ENCODE measurements at places on chromosomes 1 and 21.

GRCh38 chr1:65269612-65270011, 39.7 kb upstream of the DNAJC6 start:
- DNase-seq: no peak

DNA sequence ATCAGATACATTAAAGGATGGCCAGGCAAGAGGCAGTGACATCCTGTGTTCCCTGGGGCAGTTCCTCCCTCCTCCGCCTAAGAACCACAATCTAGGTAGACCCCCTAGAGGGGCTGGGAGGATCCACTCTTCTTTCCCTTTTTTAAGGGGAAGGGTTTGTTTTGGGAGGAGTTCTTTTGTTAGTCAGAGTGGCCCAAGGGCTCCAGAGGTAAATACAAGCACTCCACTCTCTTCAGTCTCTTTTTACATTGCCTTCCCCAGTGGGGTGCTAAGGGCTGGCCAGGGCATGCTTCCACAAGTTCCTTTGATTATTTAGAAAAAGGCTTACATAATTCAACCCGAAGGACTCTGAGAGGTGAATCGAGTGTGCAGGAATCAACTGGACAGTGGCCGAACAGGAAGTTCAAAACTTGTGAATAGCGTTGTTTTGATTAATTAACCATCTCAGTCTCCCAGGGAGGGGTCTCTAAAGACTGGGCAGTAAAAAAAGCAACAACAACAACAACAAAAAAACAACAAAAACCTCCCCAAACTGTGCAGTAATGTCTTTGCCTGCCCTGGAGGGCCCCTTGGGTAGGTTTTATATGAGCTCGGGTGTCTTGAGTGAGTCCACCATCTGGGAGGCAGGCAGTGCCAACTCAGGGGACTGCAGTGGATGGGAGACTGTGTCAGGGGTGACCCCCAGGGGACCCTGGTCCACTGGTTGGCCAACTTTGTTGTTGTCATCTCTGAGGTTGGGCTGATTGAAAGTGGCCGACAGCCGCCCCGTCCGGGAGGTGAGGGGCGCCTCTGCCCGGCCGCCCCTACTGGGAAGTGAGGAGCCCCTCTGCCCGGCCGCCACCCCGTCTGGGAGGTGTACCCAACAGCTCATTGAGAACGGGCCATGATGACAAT, 33.2 kb upstream of the ENO1 start:
- no peak for DNase-seq

- DNase-seq: no peak
Measured at GRCh38 chr21:28590676-28591075, 402.0 kb downstream of the LTN1 start.

- no peak for DNase-seq
Measured at GRCh38 chr1:225772848-225773247, 4.8 kb upstream of the SRP9 start.

- no peak for DNase-seq
Measured at GRCh38 chr21:46404306-46404705, 54.4 kb upstream of the DIP2A start.

- no peak for DNase-seq
Measured at GRCh38 chr21:31570824-31571566, 88.5 kb upstream of the SOD1 start.

DNA sequence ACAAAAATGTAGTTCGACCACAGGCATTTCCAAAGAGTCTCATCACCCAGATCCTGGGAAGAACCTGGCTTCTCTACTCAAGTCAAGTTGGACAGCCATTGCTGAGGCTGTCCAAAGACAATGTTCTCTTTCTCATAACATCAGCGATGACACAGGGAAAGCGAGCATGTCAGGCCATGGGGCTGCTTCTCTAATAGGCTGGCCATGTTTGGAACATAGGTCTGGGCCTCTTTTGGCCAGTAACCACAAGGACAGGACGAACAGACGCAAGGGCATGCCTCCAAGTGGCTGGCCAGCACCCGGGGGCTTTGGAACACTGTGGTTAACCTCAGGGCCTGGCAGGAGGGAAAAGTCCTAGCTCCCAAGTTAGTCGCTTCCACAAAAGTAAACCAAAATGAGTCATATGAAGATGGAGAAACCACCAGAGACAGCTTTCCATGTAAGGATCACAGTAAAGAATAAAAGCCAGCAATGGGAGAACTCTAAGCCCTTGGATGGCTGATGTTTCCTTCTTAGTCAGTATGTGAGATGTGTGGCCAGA, 80.6 kb upstream of the SLC44A3 start:
- no peak for DNase-seq

GRCh38 chr1:60762911-60763310, 319.4 kb upstream of the NFIA start:
- no peak for DNase-seq

GRCh38 chr21:44892536-44893277, 19.2 kb upstream of the PTTG1IP start:
- peak; percentile 73 for DNase-seq

- DNase-seq: peak; percentile 51
Measured at GRCh38 chr1:23913212-23913880, at the start of gene CNR2. Gene CNR2, minus strand, starts transcription at chr1:23913362. Its CDS starts 37,745 bp downstream, at chr1:23875617.

- no peak for DNase-seq
Measured at GRCh38 chr1:227792216-227793078, 23.0 kb upstream of the PRSS38 start.

DNA sequence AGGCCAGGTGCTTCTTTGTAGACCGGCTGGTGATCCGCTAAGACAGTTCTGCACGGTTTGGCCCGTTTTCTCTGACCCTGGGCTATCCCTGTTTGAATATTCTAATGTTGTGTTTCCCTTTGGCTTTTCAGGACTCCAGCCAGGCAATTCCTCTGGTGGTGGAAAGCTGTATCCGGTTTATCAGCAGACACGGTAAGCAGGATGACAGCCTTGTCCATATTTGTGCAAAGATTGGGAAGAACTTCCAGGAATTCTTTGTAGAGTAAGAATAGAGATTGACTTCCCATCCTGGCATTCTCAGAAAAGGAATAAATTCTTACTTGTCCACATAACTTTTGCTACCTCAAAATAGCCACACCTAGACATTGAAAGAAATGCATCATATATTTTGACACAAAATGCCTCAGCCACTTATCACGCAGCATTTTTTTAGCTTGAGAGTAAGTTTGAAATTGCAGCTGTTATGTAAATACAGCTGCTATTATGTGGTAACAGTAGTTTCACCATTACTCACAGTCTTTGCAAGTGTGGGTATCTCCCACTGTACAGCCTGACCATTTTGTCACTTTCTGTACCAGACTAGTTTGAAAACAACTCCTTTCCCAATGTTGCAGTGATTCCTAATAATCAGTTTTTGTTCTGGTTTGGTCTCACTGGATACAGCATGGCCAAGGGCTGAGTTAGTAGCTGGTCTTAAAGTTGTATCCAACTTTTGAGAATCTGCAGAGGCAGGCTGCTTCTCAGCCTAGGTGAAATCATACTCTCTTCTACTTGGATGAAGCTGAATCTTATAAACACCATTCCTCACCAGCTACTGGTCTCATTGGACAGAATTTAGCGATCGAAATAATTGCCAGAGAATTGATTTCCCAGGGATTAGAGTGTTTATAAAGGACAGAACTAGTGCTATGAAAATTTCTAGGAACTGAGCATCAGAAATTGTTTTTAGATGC, 40.0 kb upstream of the IKBKE start:
- DNase-seq: no peak

DNA sequence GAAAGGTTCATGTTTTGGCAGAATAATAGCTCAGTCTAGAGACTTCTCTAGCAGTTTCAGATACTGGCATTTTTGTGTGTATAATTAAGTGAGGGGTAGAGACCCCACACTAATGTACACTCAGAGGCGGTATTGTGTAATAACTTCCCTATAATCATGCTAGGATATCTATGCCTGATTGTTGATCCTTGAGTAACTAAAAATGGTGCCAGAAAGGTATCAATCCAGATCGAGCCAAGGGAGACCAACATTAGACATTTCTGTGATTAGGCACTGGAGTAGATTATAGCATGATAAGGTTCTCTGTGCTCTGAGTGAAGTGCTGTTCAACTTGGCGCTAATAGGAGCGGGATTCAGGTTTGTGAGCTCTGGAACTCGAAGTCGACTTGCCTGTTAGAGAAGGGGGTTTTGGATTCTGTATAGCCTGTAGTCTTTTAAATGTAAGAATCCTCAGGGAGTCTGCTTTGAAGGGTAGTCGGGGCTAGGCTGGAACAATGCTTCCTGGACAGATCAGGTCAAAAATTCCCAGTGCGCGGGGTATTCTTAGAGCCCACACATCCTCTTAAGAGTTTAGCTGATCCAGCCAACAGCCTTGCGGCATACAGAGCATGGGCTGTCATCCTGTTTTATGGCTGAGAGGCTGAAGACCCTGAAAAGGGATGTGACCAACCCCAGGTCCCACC, 24.2 kb downstream of the MAN1C1 start:
- no peak for DNase-seq

DNA sequence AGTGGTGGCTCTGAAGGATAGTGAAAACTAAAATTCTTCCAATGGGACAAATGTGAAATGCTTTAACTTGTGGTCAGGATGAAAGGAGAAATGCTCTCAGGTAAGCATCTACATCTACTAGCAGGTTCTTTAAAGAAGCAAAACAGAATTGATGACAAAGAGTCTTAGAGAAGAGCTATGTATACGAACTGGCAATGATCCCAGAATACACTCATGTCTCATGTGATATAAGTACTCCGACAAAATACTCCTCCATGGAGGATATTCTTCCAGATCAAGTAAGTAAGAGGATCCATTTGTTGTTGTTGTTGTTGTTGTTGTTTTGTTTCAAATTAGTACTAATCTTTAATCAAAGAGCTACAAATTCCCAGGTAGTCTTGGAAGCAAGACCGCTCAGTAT, 174.0 kb upstream of the ATP1B1 start:
- DNase-seq: no peak

DNA sequence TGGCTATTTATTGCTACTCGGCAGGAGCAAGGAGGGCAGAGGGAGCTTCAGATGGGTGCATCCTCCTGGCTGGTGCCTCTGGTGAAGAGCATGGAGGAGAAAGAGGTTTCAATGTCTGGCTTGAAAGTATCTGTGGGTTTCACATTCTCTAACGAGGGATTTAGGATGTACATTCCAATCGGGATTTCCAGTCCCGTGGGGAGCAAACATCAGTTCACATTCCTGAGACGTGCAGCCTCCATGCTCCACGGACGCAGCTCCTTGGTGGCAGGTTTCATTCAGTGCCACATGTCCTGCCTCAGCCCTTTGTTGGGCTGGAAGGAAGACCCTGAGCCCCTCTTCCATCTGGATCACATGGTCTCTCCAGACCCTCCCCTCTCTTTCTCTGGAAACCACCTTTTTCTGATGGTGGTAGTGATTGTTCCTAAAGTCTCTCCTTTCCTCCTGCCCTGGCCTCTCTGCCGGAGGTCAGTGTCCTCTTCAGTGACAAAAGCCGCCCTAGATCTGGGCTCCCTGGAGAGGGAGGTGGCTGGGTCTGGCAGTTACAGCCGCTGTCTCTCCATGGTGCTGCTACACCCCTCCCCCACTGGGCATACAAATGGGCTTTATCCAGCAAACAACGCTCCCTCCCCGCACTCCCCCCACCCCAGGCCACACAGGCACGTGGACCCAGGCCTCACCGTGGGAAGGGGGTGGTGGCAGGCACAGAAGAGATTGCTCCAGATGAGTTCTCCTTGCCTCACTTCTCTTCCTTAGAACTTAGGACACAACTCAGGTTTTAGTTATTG, 826 bp upstream of the CA14 start:
- DNase-seq: no peak

DNA sequence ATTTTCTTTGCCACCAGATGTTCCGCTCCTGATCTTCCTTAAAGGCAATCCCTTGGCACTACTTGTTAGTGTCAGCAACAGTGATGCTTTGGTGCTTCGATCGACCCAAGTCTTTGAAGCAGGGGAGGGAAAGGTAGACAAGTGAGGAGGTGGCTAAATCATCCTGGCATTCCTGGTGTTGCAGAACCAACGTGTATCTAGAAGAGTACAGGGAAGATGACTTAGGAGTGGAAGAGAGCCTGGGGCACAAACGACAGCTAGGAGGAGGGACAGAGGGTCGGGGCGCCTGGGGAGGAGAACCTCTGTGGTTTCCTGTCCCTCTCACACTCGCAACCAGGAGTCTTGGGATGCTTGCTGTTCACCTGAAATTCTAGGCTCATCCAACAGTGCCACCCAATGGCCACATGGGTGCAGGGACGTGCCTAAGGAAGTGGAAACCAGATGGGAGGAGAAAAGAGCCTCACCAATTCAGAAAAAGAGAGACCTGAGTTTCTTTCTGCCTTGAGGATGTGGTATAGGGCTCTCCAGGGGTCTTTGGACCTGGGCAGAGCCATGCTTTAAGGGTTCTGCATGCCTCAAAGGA, 9.5 kb upstream of the KCNA2 start:
- no peak for DNase-seq

DNA sequence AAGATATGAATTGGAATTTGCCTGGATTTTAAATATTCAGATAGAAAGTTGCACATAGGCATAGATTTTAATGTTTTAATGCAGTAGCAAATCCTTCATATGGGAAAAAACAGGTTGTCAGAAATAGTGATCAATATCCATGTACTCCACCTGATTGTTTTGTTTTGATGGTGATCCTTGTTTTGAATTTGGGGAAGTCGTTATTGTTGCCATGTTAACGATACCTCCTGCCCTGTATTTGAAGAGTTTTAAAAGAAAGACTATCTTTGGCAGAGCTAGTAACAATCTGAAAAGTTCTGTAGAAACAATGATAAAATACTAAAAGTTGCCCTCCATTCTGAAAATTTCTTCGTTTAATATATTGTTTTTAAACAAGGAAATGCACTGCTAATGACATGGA, 1.1 kb downstream of the CEP350 start:
- no peak for DNase-seq

DNA sequence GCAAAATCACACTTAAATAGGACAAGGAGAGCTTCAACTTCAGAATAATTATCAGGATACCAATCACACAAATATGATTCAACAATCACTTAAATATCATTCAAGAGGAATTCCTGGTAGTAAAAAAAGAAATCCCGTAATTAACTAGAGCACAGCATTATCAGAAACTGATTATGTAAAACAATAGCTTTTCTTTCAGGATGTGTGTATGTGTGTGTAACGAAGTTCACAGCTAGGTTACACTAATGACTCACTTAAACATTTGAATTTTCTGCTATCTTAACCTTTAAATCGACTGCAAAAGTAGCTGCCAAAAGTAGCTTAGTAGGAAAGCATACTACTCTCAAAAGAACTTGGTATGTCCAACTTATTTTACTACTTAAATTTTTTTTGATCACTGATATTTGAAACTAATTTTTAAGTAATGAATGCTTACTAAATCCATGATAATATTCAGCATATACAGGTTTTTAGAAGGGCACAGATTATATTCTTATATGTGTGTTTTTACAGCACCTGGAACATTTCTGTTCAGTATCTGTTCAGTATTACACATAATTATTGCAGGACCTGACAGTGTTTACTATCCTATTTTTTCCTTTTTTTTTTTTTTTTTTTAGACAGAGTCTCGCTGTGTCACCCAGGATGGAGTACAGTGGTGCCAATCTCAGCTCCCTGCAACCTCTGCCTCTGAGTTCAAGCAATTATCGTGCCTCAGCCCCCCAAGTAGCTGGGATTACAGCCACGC, 4.2 kb downstream of the RERE start:
- no peak for DNase-seq

- DNase-seq: no peak
Measured at GRCh38 chr1:220325306-220325995, 53.2 kb upstream of the RAB3GAP2 start.

Measured in activated B cell treated with CpG ODN at 0.5 μM for 24 hours (primary cell).